Stimulated activated CD8-positive, alpha-beta memory T cell treated with anti-CD3 and anti-CD28 coated beads, Interleukin-15, amount 100 ng/mL, for 1 hour (primary cell): ENCODE measurements at places on chromosomes 7 and 10.

DNA sequence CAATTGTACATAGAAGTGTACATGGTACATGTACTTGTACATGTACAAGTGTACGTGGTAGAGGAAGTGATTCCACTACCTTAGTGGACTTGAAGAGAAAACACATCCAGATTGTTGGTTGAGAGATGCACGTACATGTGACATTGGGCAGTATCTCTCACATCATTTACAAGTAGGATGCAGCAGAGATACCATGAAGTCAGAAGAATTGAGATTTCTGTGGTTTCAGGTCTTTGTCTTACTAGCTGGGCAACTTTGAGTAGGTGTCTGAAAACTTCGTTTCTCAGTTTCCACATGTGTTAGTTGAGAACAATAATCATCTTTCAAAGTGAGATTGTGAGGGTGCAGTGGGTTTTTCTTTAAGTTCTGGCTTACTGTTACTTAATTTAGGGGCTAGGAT, 21.5 kb downstream of the CLDN12 start:
- no peak for DNase-seq

DNA sequence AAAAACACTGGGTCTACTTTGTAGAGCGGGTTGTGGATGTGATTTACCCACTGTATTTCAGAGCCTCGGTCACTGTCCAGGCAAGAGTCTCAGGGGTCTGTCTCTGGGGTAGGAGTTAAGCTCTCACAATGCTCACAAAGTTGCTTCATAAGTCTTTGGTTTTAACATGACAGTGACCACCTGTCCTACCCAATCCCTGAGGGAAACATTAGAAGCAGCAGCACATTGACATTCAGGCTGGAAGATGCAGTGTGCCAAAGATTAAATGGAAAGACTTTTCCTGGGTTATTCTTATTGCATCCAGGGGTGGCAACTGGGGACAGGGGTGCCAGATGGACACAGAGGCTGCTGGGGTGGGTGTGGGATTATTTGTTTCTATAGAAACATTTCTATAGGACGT, 330.0 kb downstream of the RNLS start:
- no peak for DNase-seq

DNA sequence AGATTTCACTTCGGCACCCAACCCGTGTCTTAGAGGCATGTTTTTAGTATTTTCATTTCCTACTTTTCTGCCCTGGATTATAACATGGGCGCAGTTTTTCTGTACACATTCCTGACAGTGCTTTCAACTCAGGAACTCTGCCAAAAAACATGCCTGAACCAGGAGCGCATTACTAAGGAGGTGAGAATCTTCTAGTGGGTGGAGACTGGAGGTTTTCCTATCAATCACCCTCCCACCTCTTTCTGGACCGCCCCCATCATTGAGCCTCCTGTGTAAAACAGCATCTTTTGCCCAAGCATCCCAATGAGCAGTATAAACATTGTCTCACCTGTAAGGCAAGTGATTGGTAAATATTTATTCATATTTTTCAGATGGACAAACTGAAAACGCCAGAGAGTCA, 53.2 kb downstream of the STK17A start:
- no peak for DNase-seq

- no peak for DNase-seq
Observed at GRCh38 chr7:79452495-79453265, 787 bp downstream of the MAGI2 start.

DNA sequence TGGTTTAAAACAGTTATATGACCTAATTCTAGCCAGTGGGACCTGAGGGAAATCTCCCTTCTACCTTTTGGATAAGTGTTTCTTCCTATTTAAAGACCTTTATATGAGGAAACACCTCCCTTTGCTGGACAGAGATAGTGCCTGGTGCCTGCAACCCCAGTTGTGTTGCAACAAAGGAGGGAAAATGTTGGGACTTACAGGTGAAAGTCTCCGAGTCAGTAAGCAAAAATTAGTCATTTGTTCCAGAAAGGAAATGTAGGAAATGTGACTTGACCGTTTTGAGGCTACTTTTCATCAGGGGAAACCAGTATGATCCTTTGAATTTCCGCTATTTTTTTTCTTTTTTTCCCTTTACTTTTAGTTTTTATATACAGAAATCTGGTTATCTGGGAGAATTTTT, 165.5 kb downstream of the DKK1 start:
- no peak for DNase-seq
